Esophagus muscularis mucosa (tissue), 4 donors: ENCODE measurements at places on chromosomes 13 and 19. TPM values are rescaled to one million over a fixed set of nuclear protein-coding genes. Genes with fewer than 3 reads are reported as not detected.

- DNase-seq, result no peak
These were observed 389.3 kb downstream of the FGF14 start for GRCh38 chr13:102012299-102013293.

- no peak for DNase-seq
These were observed 42.8 kb downstream of the SPATA13 start for GRCh38 chr13:24203273-24203672.

- no peak for DNase-seq
These were observed 428.1 kb upstream of the DACH1 start for GRCh38 chr13:72295153-72295552.

IFNL1 gene
- total RNA-seq, result not detected

ANGPTL8 gene
- total RNA-seq, result not detected

DNA sequence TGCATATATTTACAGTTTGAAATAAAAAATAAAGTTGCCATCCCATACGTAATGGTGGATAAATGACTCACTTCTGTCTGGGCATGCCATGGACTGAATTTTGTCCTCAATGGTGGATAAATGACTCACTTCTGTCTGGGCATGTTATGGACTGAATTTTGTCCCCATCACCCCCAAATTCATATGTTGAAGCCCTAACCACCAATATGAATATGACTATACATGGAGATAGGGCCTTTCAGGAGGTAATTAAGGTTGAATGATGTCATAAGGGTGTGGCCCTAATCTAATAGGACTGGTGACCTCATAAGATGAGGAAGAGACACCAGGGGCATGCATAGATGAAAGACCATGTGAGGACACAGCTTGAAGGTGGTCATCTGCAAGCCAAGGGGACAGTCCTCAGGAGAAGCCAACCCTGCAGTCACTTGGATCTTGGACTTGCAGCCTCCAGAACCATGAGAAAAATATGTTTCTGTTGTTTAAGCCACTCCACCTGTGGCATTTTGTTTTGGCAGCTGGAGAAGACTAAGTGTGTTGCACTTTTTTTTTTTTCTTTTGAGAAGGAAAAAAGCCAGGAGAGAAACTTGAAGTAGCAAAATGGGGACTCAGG is 41.8 kb downstream of the RFC3 start:
- no peak for DNase-seq
